ENCODE measurements at places on chromosomes 2 and 18.

- no peak for DNase-seq
Observed at GRCh38 chr18:55405475-55405874, 182.5 kb downstream of the TCF4 start.

DNA sequence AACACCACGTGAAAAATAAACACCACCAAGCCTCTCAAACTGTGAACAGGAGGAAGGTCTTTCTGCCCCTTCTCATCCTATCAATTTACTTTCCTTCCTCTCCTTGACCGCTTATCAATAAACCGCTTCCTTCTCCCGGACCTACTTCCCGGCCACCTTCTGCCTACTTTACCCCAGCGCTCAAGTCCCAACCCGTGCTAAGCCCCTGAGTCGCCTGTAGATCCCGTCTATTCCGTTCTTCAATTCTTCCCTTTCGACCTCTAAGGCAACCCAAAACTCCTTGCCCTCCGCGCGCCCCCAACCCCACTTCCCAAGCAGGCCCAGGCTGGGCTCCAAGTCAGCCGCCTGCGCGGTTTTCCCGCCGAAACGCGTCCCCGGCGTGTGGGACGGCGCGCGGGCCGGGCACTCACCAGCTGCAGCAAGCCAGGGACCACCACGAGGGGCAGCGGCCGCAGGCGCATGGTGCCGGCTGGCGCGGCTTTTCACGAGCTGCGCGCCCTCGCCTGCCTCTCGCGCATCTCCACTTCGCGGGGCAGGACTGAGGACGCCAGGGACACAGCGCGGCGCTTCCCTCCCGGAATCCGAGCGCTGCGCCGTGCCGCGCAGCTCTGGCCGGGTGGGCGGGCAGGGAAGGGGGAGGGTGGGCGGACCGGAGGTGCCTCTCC is at the start of gene NXPH2:
Gene NXPH2 (minus strand): TSS at position 610 of the 665 bp plus-strand sequence. CDS start 149 bp downstream, at position 461.
- no peak for DNase-seq

- DNase-seq: no peak
Observed at GRCh38 chr2:145197944-145198343, 678.0 kb upstream of the ZEB2 start.

DNA sequence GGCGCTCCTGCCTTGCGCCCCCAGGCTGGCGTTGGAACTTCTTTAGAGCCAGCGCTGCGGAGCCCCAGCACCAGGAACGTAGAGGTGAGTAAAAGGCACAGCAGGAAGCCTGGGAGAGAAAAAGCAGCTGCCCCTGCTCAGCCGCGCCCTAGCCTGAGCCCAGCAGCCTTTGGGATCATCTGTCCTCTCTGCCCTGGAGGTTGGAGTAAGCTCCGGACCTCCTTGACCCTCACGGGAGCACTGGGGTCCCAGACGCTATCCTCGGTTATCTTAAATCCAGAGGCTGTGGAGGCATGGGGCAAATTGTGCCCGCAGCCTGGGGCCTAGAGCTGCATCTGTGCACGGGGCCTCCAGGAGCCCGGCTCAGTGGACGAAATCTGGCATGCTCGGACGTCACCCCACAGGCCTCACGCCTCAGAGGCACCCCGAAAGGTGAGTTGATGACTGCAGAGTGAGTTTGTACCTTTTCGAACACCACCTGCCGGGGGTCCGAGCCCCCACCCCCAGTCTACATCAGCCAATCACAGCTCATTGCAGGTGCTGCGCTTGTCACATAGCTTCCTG is 1.6 kb upstream of the SLC66A2 start:
- DNase-seq: no peak

DNA sequence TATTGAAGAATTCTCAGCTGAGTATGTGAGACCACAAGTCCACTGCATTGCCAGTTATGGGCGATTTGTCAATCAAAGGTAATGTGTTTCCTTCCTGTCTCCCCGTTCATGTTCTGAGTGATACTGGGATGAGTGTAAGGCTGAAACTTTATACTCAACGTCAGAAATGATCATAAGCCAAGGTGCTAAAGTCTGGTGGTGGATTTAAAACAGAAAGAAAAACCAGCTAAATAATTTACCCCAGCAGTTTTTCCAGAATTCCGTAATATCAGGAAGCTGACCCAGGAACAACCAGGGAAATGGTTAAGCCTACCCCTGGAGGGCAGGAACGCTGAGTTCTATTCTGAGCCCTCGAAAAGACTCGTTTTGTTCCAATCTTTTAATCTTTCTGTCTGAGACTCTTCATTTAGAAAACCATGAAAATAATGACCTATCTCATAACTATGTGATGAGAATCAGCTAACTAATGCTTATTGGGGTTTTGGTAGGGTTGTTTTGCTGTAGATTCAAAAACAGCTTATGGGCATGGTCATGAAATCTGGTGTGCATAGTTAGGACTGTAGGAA is 149.6 kb downstream of the LAMA3 start:
- no peak for DNase-seq

DNA sequence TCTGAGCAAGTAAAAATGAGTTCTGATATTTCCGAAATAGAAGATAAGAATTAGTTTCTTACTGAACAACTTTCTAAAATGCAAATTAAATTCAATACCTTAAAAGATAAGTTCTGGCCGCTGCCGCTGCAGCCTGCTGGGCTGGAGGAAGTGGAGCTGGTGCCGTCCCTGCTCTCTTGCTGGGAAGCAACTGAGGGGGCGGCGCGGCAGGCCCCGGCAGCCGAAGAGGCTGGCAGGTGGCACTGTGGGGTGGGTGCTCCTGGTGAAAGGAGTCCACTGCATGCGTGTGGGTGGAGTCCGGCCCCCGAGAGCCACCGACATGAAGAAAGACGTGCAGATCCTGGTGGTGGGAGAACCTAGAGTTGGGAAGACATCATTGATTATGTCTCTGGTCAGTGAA is 89.5 kb upstream of the ZNF519 start:
- DNase-seq: no peak

DNA sequence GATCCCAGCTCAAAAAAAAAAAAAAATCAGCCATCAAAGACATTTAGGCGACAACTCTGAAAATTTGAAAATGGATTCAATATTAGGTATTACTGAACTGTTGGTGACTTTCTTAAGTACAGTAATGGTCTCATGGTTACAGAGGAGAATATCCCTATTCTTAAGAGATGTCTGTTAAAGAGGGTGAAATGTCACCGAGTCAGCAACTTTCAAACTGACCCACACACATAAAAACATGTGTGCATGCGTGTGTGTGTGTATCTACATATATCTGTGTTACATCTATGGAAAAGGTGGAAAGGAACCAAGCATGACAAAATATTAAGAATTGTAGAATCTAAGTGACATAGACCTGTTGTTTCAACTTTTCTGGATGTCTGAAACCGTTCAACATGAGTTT is 41.6 kb upstream of the GLI2 start:
- DNase-seq: no peak

GRCh38 chr2:231960810-231961348 is 634 bp upstream of the DIS3L2 start:
- no peak for DNase-seq

DNA sequence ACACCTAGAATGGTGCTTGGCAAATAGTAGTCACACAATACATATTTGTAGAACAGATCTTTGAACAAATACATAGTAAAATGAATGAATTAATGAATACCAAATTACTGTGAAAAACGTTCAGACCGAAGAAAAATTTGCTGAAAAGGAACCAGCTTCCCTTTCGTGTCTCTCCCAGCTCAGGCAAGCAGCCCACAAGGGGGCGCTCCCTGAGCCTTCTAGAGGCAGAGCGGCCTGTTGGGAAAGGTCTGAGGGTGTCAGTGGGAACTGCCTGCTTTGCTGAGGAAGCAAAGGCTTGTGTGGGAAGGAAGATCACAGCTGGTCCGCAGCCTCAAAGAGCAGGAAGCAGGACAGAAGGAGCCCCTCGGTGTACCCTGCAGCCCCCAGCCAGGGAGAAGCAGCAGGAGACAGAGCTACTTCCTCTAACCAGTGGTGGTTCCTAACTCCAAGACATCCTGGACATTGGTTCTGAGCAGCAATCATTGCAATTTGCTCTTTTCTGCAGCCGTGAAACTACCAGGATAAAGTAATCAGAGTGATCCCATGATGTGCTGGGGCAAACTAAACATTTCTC is 231.1 kb downstream of the ANKRD30B start:
- DNase-seq: peak; percentile 54

- no peak for DNase-seq
Observed at GRCh38 chr18:78934003-78934402, 45.6 kb upstream of the SALL3 start.

DNA sequence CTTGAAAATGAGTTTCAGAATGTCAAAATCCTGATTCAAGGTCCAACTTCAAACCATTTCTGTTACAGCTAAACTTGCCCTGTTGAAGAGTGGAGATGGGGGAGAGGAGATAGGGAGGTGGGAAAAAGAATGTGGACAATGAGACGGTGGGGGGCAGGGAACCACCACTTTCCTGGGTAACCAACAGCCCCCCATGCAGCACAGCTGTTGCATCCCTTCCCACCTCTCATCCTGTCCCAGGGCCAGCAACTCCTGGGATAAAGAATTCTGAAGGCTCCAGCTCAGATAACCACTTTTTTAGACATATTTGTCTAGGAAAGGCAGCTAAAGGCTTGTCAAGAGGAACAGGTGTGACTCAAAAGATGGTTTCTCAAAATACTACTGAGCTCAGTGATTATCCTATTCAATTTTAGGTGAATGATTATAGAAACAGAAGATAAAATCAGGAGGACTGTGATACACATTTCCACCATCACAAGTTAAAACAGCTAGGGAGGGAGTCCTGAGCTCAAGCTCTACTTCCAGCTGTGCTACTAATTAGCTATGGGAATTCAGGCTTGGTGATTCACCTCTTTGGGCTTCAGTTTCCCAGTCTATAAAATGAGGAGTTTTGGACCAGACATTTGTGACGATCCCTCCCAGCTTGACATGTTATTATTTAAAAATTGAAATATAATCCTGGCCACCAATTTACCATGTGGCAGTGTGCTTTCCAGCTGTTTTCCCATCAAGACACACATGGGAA is 36.3 kb downstream of the HDHD2 start:
- DNase-seq: no peak

- DNase-seq: no peak
Observed at GRCh38 chr2:151862700-151863099, 34.5 kb upstream of the ARL5A start.

DNA sequence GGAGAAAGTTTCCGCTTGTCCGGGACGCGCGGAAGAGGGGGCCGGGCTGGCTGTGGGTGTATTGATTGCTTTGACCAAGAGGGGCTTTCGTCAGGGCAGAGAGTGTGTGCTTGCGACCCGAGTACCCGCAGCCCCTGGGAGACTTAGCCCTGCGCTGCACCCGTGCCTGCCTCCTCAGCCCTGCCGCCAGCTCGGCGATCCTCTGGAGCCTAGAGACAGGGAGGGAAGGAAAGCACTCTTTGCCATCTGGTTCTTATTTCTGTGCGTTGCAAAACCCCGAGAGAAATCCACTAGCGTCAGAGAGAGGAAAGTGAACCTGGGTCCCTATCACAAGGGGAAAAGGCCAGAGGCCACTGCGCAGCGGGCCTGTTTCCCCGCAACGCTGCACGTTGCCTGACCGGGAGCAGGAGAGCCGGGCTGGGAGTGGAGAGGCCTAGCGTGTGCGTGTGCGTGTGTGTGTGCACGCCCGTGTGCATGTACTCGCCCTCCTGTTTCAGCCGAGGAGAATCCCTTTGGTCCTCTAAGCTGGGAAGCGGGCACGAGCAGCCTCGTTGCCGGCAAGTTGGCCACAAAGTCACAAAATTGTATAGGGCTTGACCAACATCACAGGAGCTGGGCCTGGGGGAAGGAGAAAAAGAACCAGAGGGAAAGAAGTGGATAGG is 1.7 kb downstream of the SIX3 start:
- no peak for DNase-seq

DNA sequence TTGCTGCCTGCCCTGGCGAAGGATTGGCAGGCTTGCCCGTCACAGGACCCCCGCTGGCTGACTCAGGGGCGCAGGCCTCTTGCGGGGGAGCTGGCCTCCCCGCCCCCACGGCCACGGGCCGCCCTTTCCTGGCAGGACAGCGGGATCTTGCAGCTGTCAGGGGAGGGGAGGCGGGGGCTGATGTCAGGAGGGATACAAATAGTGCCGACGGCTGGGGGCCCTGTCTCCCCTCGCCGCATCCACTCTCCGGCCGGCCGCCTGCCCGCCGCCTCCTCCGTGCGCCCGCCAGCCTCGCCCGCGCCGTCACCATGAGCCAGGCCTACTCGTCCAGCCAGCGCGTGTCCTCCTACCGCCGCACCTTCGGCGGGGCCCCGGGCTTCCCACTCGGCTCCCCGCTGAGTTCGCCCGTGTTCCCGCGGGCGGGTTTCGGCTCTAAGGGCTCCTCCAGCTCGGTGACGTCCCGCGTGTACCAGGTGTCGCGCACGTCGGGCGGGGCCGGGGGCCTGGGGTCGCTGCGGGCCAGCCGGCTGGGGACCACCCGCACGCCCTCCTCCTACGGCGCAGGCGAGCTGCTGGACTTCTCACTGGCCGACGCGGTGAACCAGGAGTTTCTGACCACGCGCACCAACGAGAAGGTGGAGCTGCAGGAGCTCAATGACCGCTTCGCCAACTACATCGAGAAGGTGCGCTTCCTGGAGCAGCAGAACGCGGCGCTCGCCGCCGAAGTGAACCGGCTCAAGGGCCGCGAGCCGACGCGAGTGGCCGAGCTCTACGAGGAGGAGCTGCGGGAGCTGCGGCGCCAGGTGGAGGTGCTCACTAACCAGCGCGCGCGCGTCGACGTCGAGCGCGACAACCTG is at the start of gene DES:
Gene DES (plus strand): TSS at position 223 of the 857 bp plus-strand sequence. CDS start 86 bp downstream, at position 309.
- DNase-seq: no peak

GRCh38 chr2:37376421-37377186 is 32.2 kb downstream of the QPCT start:
- no peak for DNase-seq

- no peak for DNase-seq
Observed at GRCh38 chr18:58117786-58118403, 73.9 kb downstream of the NEDD4L start.

- no peak for DNase-seq
Observed at GRCh38 chr2:128299628-128300027, 19.0 kb downstream of the HS6ST1 start.

GRCh38 chr2:12262681-12263436 is 453.9 kb upstream of the TRIB2 start:
- DNase-seq: no peak

GRCh38 chr2:36741188-36741837 is 44.8 kb downstream of the VIT start:
- DNase-seq: peak; percentile 11

GRCh38 chr2:217409949-217410680 is 550.3 kb upstream of the TNP1 start:
- no peak for DNase-seq

GRCh38 chr2:4597400-4597799 is 894.0 kb downstream of the DCDC2C start:
- DNase-seq: no peak

DNA sequence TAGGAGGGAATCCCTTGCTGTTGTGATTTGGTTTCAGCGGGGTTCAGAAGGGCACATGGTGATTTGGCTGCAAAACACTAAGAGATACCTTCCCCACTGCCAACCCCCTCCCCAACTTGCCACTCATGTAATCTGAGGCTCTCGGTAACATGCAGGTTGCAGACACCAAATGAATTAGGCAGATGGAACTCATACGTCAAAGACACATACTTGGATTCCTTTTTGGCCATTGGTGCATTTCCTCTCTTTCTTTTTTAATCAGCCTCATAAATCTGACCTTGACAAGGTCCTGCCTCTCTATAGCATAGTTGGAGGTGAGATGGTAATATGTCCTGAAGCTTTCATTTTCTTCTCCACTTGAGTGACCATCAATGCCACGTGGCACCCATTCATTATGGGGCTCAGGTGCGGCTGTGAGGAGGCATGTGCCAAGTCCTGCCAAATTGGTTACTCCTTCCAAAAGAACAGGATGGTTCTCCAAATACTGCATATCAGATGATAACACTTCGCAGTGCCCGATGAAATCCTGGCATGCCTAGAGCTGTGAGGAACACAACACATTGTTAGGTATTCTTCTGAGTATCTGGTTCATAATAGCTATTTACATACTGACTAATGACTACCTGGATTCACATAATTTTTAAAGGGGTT is 8.3 kb upstream of the TMEM178A start:
- no peak for DNase-seq

GRCh38 chr2:217610401-217610814 is 392.4 kb downstream of the TNS1 start:
- DNase-seq: peak; percentile 4

Data from KBM-7 (cell line).